ENCODE measurements at places on chromosomes 1 and 21.

GRCh38 chr1:15578921-15579682 lies 5.7 kb downstream of the AGMAT start:
- no peak for DNase-seq

DNA sequence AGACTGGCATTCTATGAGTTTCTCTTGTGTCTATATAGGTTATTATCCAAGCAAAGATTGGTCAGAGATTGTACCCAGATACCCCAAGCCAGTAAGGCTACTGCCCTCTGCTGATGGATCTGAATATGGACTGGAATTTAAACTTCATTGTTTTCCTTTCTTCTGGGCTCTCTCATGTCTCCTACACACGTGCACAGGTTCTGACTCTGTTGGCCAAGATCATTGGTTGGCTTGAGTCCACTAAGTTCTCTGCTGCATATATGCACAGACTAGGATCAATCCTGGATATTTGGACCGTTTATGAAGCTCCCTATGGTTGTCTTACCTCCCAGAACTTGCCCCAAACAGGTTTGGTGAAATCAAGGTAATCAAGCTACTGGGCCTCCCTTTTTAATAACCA lies 69.7 kb downstream of the CC2D1B start:
- peak; percentile 20 for DNase-seq

GRCh38 chr1:211126622-211127021 lies 7.3 kb downstream of the KCNH1 start:
- no peak for DNase-seq

DNA sequence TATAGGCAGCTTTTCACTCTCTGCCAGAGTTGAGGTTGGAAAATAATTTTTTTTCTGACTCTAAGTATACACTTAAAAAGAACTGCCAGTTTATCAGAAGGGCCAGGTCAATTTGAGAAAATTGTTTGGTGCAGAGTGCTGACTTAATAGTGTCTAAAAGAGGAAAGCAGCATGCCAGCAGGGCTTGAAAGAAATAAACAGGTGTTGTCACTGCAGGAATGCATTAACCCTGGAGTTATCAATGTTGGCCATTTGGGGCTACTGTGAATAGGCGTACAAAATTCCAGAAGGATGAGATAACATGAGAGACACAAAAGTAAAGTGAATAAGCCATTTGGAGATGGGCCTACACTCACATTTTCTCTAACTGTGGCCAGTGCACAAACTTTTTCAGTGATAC lies 220.6 kb upstream of the PLD5 start:
- no peak for DNase-seq

DNA sequence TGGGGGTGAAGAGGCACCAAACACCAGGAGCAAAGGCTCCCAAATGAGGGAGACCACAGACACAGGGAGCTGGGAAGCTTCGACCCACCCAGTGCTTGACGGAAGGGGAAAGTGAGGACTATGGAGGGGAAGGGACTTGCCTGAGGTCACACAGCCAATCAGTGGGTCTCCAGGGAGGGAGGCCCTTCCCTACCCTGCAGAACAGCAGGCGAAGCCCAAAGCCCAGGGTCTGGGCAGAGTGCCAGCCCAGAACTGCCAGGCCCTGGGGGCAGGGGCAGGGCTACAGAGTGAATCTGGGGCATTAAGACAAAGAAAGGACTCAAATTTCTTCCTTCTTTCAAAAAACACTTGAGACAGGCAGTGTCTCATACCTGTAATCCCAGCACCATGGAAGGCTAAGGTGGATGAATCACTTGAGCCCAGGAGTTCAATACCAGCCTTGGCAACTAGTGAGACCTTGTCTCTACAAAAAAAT lies 45.5 kb upstream of the ECE1 start:
- DNase-seq, result no peak
